ENCODE measurements at places on chromosomes 4 and X.
A peak's percentile ranks its signal among the peaks of the same experiment; 100 is the strongest.

DNA sequence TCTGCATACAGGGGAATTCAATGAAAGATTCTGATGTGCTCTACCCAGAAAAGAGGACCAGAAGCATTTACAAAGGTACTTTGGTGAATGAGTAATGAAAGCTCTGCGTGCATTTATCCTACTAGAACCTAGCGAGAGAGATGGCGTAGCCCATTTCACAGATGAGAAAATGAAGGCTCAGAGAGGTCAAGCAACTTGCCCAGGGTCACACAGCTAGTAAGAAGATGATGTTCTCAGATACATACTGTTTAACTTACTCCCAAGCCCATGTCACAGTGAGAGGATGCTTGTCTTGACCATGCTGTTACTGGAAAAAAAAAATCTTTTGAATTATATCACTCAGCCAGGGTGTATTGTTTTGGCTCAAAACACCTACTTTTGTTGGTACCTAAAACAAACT, 317.3 kb downstream of the LDB2 start:
- no peak for DNase-seq

- no peak for DNase-seq
These were observed 17.7 kb upstream of the AASDH start for GRCh38 chr4:56405016-56405415.

DNA sequence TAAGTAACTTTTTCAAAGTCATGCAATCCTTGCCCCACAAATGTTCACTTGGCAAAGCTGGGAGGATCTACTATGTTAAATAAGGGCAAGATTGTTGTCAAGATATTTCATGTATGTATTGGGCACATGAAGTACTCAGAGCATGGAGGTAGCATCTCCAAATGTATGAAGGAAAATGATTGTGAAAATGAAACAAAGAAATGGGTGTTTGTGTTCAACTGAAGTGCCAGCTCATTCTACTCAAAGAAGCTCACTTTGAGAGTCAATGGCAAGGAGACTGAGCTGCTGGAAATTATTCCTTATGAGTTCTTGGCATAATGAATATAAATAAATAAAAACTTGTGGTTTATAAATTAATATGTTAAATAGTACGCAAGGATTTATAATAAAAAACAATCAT, 124.5 kb upstream of the ARSJ start:
- DNase-seq, result no peak

DNA sequence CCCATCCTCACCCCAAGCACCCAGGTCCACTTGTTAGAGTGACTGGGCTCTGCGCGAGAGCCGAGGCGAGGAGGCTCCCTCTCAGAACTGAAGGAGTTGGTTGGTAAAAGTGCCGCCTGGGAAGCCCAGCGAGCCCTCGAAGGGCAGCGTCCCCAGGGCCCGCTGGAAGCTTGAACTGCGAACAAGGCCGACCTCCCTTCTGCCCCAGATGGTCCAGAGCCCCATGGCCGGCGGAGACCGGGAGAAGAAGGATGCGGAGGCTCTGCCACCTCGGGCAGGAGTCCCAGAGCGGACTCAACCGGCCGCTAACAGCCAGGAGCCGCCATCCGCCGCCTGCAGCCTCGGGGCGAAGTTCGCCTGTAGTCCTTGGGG, 116.3 kb upstream of the TEX13C start:
- no peak for DNase-seq

- DNase-seq, result peak; percentile 23
These were observed 547.5 kb downstream of the NLGN4X start for GRCh38 chrX:5681159-5681558.

DNA sequence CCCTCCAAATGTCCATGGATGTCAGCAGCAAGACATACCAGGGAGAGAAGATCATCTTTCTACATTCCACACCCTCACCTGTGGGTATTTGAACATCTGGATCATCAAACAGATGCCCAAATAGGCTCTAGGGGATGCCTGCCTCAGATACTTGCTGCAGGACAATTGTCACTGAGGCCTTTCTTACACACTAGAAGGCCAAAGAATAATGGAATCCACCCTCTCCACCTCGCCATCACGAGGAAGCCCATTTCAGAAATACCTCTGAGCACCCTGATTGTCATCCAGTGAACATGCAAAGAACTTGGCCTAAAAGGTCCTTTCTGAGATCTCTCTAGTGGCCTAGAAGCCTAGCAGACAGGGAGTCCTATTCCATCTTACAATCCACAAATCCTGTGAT, 6.9 kb upstream of the KIAA1210 start:
- no peak for DNase-seq

DNA sequence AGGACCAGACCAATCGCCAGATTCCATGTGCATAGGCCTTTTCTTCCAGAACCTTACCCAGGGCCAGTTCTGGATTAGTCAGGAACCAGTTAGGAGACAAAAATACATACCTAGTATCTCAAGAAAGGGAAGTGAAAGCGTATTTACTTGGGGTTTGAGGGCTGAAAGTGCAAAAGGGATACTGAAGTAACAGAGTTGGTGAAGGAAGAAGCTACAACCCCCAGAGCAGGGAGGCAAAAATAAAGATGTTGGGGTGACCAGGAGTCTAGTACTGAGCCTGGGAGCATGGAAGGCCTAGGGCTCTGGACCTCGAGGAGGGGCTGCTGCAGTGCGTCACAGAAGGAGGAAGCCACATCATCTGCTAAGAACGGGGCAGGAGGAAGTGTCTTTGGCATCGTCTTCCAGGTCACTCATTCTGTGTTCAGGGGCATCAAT, 38.3 kb downstream of the TKTL1 start:
- no peak for DNase-seq

DNA sequence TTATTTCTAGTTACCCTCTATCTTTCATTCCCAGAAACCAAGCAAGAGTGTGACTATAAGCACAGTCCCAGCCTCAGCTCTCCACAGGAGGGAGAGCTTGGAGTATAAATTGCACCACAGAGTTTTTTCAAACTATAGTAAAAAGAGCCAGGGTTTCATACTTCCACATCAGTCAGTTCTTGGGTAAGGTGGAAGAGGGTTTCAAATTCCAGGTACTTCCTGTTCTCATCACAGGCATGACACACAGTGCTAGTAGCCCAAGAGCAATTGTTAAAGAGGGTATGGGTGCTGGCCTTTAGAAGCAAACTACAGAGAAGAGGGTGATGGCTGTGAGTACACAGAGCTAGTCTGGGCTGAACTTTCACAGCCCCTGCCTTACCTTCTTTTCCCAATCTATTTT, 5.7 kb upstream of the IL1RAPL1 start:
- no peak for DNase-seq
